NCI-H1105 treated with DMSO at 0.1 percent for 48 hours (cell line): ENCODE measurements at places on chromosomes 12 and 14.
A peak's percentile ranks its signal among the peaks of the same experiment; 100 is the strongest.

DNA sequence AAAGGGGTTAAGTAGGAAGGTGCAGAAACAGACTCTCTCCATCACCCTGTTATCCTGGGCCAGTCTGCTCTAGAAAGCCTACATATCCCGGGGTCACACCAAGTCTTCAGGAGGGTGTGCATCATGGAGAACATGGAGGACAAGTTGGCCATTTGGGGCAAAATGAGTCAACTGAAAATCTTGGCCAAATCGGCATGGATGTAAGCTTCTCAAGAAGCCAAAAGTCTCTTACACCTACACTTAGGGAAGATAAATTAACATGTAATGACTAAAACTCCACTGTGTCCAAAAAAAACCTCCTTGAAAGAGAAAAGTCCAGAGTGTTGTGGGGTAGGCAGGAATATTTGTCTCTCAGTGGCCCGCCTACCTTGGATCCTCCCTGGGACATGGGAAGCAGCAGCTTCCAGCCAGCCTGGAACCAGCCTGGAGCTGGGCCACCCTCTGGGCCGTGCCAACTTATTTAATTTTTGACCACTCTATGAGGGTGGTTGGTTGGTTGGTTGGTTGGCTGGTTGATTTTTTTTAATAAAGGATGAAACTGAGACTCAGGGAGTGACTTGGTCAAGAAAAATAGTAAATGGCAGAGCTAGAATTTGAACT, 17.9 kb upstream of the TC2N start:
- no peak for DNase-seq

DNA sequence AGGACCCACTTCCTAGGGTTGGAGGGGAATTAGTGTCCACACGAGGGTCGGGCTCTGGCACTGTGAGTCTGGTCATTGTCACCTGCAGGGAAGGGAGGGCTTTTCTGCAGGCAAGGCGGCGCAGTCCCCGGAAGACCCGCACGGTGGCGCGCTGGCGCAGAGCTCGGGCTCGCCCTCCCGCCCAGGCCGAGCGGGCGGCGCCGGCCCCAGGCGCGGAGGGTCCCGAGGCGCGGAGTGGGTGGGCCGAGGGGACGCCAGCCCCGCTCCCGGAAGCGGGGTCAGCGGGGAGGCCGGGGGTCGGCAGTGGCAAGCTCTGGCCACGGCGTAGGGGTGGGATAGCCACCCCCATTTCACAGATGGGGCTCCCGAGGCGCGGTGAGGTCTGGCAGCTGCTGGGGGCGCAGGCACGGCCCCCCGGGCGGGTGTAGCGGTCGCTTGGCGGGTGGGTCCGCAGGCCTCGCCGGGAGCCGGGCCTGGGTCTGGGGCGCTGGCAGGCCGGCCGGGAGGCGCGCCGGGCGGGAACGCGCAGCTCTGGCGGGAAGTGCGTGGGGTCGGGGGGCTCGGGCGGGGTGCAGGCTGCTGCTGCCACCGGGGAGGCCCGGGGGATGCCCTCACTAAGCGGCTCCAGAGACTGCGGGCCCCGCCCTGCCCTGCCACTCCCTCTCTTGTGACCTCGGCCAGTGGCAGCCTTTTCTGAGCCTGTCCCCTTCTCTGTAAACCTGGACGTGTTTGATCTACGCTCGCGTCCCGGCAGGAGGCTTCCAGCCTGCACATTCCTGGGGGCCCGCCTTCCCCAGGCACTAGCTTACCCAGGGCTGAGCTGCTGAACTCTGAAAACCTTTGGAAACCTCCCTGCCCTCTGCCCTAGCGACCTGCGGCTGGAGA, 46.1 kb downstream of the CYP46A1 start:
- DNase-seq, result peak; percentile 40

DNA sequence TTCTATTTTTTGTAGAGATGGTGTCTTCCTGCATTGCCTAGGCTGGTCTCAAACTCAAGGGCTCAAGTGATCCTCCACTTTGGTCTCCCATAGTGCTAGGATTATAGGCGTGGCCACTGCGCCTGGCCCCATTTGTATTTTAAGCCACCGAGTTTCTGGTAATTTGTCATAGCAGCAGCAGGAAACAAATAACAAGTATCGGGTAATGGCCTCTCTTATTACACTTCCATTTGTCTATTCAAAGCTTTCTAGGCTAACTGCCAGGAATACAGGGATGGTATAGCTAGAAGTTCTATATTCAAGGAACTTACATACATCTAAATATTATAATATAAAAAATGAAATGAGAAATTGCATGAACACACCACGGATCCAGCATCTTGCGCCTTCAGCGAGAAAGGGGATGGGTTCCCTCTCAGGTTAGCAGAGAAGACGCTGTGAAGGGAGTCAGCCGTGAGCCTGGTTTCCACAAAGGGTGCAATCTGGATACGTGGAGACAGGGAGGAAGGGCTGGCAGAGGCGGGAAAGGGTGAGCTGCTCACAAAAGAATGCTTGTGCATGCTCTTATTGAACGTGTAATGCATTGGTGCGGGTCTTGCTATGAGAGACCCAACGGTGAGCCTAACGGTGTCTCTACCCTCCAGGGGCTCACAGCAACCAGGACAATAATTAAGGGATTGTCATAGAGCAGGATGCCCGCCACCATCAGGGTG, 9.5 kb downstream of the BDKRB1 start:
- DNase-seq, result peak; percentile 77

GRCh38 chr14:74062809-74063150, 21.5 kb downstream of the ALDH6A1 start:
- no peak for DNase-seq

DNA sequence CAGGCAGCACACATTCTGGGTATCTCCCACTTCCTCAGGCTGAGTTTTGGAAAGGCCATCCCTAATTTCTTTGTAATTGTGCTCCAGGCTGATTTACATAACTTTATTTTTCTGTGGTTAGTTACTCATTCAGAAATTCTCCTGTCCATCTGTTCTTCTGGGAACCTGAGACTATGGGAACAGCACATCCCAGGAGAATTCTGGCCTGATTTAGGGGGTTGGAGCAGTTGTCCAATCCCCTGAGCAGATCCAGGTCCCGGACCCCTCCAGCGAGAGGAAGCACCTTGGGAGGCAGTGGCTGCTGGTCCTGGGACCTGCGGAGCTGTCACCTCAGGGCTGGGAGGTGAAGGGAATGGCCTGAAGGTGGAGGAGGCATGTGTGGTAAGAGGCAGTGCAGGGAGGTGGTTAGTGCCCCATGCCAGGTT, 40.4 kb downstream of the TSPAN9 start:
- no peak for DNase-seq

- no peak for DNase-seq
These were observed 60.8 kb downstream of the NDUFA12 start for GRCh38 chr12:94942663-94943062.

DNA sequence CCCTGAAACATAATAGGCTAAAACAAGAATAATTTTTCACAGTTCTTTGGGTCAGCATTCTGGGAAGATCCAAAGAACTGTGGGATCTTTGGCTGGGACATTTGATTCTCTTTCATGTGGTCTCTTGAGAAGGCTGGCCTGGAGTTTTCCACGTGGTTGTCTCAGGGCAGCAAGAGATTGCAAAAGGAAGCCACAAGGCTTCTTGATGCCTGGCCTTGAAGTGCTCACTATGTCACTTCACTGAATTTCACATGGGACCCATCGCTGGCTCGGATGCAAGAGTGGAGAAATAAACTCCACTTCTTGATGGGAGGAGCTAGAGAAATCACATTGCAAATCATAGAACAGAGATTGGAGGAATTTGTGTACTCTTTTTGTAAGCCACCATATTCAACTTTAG, 343.4 kb downstream of the MED13L start:
- DNase-seq, result no peak

DNA sequence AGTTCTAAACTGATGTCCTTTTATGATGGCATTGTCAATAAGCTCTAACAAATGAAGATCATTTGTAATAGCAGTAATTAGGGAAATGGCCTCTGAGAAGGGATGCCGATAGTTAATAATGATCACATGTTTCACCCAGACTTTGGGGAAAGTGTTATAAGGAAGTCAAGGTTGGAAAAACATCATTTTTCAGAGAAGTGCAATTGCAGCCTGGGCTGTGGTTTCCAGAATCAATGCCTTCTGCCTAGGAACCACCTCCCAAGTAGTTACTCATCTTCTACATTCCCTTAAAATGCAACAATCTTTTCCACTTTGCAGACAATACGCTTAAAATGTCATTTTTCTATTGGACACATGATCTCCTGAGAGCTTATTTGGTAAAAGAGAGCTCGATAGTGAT, 879 bp downstream of the EDDM3A start:
- no peak for DNase-seq

DNA sequence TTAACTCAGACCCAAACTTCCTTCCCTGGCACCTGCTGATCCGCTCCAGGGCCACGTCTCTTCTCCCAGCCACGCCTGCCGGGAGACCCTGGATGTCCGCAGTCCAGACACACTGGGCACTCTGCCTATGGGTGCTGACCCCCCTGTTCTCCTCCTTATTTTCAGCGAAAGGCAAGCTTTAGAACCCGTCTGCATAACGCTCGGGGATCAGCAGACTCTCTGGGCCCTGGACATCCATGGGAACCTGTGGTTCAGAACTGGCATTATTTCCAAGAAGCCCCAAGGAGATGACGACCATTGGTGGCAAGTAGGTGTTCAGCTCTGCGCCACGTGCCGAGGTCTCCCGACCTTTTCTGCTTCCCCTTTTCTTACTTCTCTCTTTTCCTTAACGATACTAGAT, 63.9 kb downstream of the ANKRD9 start:
- no peak for DNase-seq

GRCh38 chr12:2960996-2961616, 1.9 kb downstream of the TEAD4 start:
- no peak for DNase-seq

GRCh38 chr12:32756476-32757066, 874 bp upstream of the YARS2 start:
- no peak for DNase-seq

GRCh38 chr12:26058308-26058707, 66.5 kb downstream of the BHLHE41 start:
- no peak for DNase-seq

GRCh38 chr14:59081720-59082119, 106.7 kb upstream of the DAAM1 start:
- DNase-seq, result no peak

DNA sequence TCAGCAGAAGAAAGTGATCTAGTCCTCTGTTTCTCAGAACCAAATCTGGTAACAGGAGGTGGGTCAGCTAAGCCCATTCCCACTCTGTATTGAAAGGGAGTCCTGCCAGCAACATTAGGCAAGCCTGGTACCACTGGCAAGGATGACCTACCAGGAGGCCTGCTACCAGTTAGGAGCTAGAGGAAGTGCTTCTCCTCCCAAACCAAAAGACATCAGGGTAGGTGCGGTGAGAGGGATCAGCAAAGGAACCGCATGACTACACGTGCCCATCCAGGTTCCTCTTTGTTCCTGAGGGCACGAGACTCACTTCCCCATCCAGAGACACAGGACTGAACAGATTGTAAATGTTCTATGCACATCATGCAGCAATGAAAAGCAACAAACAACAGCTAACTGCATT, 2.8 kb downstream of the KLRC4 start:
- DNase-seq, result no peak

- DNase-seq, result no peak
These were observed 43.8 kb downstream of the RESF1 start for GRCh38 chr12:32002848-32003493.

- no peak for DNase-seq
These were observed 53.6 kb downstream of the HECTD4 start for GRCh38 chr12:112328456-112329124.
